Suprapubic skin (tissue), 4 donors: ENCODE measurements at places on chromosomes 6 and 20. TPM values are rescaled to one million over a fixed set of nuclear protein-coding genes. Genes with fewer than 3 reads are reported as not detected.
A peak's percentile ranks its signal among the peaks of the same experiment; 100 is the strongest.

- no peak for DNase-seq
- H3K27me3 ChIP-seq: no peaks in the 10 kb centered on the region
- no peaks in the 10 kb centered on the region for H3K4me1 ChIP-seq
- no peak overlapping the region for H3K4me3 ChIP-seq
- H3K27ac ChIP-seq: no peak overlapping the region
- H3K36me3 ChIP-seq: no peaks in the 10 kb centered on the region
These were observed 28.6 kb downstream of the CST8 start for GRCh38 chr20:23519556-23519955.

DNA sequence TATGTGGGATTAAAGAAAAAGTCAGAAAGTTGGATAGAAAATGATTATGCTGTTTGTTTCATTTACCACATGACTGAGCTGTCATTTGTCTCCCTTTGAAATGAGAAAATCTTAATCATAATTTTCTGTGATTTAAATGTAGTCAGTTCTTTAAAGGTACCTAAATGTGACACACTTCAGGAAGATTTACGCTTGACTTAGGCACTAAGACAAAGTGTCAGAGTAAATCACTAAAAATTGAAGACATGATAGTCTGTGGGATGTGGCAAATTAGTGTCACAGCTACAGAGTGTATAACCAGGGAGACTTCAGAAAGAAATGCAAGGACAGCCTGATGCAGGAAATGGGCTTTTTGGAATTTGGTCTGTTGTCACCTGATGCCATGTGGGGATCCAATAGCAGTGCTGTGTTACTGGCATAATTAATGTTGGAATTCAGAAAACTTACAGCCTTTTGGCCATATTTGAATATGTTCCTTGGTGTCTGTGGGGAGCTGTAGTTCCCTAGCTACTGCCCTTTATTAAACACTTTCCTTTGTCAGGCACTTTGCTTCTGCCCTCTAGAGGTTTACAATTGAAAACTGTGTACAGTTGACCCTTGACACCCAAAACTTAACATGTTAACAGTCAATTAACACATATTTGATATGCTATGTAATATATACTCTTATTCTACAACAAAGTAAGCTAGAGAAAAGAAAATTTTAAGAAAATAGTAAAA lies 493.8 kb downstream of the UTRN start:
- peaks cover 25% of the 10 kb centered on the region for H3K36me3 ChIP-seq
- no peak overlapping the region for H3K4me3 ChIP-seq
- no peak for DNase-seq
- H3K27me3 ChIP-seq: no peaks in the 10 kb centered on the region

GRCh38 chr20:32538526-32538939 lies 46.6 kb downstream of the NOL4L start:
- no peak overlapping the region for H3K27ac ChIP-seq
- H3K36me3 ChIP-seq: no peaks in the 10 kb centered on the region
- no peaks in the 10 kb centered on the region for H3K27me3 ChIP-seq

DNA sequence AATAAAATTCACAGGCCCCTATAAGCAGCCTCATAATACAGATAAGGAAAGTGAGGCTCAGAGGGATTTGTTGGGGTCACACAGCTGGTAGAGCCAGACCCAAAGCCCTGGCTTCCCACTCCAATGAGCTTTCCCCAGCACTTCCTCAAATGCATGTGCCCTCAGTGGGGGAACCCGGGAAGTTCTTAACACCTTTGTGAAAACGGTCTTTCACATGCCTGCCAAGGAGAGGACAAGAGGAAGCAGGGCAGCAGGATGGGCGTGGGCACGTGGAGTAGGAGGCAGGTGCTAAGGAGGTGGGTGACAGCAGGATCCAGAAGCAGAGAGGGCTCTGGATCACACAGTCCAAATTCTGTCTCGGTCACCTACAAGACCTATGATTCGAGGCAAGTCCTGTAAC lies 598 bp downstream of the PI16 start:
- H3K36me3 ChIP-seq: no peaks in the 10 kb centered on the region
- DNase-seq: peak; percentile 53
- peak overlapping the region; percentile 1 for H3K27ac ChIP-seq
- peak overlapping the region; percentile 20 for H3K4me3 ChIP-seq

Gene PROKR2
- not detected for total RNA-seq
